ENCODE measurements at places on chromosomes 2 and 18. TPM values are rescaled to one million over a fixed set of nuclear protein-coding genes. Genes with fewer than 3 reads are reported as not detected.

DNA sequence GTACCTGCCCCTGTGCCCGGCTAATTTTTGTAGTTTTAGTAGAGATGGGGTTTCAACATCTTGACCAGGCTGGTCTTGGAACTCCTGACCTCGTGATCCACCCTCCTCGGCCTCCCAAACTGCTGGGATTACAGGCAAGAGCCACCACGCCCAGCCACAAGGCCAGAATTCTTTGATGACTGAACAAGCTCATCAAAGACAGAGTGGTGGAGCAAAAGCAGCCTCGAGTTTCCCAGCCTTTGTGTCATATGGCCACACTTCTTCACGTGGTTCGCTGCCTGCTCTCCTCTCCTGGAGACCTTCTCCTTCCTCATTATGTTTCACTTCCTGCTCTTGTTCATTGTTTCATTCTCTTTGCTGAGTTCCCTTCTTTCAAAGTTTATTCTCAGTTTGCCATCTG, 9.9 kb upstream of the NPC1 start:
- no peak for DNase-seq

- DNase-seq, result no peak
Observed at GRCh38 chr2:172856606-172857005, 121.0 kb downstream of the RAPGEF4 start.

GRCh38 chr2:43088143-43089073, 138.0 kb downstream of the ZFP36L2 start:
- peak; percentile 67 for DNase-seq

GRCh38 chr2:9110893-9111569, 95.6 kb upstream of the ASAP2 start:
- DNase-seq, result no peak

DNA sequence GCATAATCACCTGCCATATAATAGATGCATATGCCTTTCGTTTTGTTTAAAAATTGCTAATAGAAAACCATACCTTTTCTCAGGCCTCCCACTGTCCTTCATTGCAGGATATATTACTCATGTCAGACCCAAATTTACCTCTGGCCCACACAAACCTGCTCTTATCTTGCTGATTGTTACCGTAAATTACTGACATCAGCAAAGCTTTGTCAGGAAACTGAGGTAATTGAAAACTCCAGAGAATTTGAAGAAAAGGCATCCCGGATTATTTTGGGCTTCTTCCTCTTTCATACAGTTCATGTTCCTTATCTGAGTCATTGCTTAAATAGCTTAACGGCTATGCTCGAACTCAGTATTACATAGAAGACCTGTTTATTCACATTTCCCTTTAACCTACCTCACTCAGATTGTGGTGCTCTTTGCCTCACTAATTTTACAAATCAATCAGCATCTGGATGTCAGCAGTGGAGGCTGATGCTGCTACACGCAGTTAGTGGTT, 145.7 kb downstream of the ZEB2 start:
- no peak for DNase-seq

- DNase-seq, result no peak
Observed at GRCh38 chr2:207236156-207236935, 70.6 kb upstream of the KLF7 start.

The NTSR2 gene
- total RNA-seq, result not detected

The SCYGR7 gene
- total RNA-seq, result not detected

The RESP18 gene
- total RNA-seq, result not detected

The RGPD4 gene
- not detected for total RNA-seq
